Stimulated activated CD8-positive, alpha-beta memory T cell treated with anti-CD3 and anti-CD28 coated beads, Interleukin-15, amount 100 ng/mL, for 1 hour (primary cell): ENCODE measurements at places on chromosomes 7 and 10.

DNA sequence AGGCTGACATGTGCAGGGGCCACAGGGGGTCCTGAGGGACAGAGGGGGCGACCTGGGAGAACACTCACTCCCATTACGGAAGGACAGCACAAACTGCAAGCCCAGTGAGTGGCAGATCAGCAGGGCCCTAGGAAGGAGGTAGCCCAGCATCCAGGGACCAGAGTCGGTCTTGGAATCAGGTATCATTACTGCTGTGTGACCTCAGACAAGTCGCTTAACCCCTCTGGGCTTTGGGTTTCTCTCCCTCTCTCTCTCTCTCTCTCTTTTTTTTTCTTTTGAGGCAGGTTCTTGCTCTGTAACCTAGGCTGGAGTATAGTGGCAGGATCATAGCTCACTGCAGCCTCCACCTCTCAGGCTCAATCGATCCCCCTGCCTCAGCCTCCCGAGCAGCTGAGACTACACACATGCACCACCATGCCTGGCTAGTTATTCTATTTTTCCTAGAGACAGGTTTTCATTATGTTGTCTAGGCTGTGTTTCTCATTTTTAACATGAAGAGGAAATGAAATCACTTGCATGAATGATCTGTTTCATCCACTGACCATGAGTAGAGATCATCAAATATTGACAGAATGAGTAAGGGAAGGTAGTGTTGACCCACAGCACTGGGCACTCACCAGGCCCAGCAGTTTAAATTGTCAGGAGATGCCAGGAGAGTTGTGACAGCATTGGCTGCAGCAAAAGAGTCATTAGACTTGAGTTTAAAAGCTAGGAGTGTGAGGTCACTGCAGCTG is 49.4 kb downstream of the BUB3 start:
- no peak for DNase-seq

DNA sequence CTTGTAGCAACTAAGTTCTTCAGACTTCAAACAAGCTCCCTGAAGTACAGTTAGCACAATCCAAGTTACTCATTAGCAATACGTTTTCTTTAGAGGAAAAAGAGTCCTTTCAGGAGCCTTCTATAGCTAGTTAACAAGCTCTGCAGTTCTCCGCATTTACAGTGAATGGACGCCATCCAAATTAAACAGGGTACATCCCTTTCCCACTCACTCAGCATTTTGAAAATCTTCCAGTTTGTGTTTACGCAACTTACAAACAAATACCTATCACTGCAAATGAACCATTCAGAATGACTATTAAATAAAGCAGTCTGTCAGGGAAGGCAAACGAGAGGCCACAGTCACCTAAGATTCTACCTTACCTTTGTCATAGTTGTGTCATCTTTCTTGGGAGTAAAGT is 84.5 kb downstream of the RNF32 start:
- DNase-seq = no peak

DNA sequence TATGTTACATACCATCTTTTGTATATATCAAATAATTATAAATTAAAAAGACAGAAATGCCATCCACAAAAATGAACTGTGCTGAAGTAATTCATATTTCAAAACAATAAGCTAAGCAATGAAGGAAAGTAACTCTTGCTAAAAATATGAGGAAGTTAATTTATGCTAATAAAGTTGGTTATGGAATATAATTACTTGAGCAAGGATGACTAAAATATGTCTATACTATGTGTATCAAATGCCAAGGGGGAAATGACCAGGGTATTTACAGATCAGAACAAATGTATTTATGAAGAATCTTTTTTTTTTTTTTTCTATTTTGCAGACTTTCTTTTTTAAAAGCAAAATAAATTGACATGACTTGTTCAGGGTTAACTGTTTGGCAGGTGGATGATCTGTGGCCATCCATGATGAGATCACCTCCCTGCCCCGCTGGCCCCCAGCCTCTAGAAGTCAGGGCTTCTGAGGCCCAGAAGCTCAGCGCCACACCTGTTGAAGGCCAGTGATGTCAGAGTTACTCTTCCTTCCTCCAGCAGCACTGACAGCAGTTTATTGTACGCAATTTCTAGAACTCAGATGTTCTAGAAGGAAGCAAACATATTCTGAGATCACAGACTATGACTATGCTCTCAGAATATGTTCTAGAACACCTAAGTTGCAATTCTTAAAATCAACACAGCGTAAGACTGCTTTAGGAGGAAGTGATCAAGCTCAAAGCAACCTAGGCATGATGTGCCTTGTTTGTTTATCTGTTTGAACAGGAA is 196.1 kb upstream of the KLF14 start:
- no peak for DNase-seq

GRCh38 chr10:72132854-72133253 is 44.5 kb upstream of the SPOCK2 start:
- DNase-seq = no peak

- no peak for DNase-seq
Observed at GRCh38 chr10:80141696-80142460, 9.3 kb downstream of the PLAC9 start.

DNA sequence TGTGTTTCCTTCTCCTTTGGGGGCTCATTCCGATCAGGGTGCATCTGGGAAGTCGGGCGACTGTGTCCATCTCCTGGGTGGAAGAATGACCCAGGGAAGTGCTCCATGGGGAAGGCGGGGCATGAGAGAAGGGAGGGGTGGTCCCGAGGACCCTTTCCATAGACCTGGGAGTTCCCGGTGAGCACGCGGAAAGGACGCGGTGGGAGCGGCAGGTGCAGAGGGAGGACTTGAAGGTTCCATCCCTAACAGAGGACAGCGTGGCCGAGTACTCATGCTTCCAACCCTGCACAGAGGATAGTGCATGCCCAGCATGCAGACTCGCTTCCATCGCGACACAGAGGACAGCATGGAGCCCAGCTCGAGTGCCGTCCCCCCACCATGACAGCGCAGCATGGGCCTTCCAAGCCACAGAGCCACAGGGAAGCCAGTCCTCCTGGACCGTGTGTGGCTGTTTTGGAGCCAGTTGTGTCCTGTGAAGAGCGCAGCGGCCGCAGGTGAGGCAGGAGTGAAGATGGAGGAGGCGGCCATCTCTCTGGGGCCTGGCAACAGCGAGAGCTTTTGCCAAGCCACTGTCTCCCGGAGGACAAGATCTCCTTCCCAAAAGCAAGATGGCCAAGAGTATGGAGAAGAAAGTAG is 281.4 kb downstream of the DNAJB6 start:
- DNase-seq = no peak

- no peak for DNase-seq
Observed at GRCh38 chr7:77917500-77918262, 119.1 kb downstream of the PHTF2 start.

DNA sequence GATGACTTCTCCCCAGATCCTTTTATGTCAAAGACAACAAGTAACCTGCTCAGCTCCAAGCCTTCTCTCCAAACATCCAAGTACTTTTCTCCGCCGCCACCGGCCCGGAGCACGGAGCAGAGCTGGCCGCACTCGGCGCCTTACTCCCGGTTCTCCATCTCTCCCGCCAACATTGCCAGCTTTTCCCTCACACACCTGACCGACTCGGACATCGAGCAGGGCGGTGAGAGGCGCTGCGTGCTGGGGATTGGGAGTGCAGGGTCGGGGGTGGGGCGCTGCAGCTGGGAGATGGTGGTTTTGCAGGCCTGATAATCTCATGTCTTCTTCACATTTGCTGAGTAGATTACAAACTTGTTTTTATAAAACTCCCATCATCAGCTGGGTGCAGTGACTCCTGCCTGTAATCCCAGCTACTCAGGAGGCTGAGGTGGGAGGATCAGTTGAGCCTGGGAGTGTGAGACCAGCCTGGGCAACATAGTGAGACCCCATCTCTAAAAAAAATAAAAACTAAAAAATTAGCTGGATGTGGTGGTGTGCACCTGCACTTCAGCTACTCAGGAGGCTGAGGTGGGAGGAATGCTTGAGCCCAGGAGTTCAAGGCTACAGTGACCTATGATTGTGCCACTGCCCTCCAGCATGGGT is 7.2 kb upstream of the BHLHA15 start:
- no peak for DNase-seq

- no peak for DNase-seq
Observed at GRCh38 chr7:70640266-70640833, 491.6 kb upstream of the GALNT17 start.

DNA sequence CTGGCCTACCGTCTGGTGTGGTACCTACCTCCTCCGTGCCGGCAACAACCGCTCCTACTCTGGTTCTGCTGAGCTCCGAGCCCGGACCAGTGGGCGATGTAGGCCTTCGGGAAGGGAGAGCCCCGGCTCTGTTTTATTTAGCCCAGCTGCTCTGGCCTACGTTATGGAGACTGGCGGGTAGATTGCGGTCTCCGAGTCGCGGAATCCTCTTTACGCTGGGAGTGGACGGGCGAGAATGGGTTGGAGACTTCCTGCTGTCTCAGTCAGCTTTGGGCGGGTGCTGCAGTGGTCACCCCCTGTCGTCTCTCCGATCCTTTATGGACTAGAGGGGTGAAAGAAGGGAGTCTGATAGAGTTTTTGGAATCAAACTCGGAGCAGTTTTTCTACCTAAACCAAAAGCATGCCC is 406 bp downstream of the CBLL1 start:
- DNase-seq = no peak

GRCh38 chr7:228610-229009 is 36.2 kb downstream of the FAM20C start:
- no peak for DNase-seq

DNA sequence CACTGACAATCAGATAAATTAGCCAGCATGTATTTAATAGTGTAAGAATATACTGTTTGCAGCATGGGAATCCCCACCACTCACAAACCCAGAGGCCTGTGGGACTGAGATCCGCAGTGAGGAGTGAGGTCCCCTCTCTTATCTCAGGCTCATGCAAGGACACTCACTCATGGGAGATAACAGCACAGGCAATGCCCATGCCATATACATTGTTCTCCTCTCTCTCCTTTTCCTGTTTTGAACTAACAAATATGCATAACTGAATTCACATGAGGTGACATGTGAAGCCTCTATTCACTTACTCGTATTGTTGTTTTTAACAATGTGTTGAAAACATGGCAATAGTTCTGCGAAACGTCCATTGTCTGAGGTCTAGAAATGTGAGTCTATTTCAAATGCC is 230.5 kb downstream of the ARHGAP21 start:
- DNase-seq = no peak

DNA sequence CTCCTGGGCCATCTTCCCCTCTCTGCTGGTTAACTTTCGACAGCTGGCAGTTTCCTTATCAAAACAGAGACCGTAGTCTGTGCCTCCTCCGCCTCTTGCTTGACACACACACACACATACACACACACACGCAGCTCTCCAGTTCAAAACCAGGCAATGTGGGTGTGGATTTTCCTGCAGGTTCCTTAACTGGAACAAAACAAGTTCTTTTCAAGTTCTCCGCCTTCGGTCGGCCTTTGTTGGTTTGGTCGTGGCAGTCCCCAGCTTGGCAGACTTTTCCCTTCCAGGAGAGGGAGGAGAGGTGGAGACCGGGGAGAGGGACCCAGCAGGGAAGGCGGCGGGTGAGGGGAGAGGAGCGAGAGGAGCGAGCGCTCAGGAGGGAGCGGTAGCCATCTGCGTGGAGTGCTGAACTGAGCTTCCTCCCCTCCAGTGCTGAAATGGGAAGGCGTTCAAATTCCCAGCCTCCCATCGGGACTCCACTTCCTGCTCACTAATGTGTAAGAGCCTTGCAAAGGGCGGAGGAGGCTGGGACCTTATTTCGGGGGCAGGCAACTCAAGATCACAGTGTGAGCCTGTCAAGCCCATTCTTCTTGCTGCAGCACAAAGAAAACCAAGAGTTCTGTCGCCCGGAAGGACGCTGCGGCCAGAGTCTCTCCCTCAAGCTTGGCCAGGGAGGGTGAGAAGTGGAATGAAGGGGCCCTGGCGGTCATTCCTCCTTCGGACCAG is 120.6 kb downstream of the PRPF18 start:
- no peak for DNase-seq

GRCh38 chr7:152959610-152960009 is 200.1 kb downstream of the ACTR3B start:
- no peak for DNase-seq

DNA sequence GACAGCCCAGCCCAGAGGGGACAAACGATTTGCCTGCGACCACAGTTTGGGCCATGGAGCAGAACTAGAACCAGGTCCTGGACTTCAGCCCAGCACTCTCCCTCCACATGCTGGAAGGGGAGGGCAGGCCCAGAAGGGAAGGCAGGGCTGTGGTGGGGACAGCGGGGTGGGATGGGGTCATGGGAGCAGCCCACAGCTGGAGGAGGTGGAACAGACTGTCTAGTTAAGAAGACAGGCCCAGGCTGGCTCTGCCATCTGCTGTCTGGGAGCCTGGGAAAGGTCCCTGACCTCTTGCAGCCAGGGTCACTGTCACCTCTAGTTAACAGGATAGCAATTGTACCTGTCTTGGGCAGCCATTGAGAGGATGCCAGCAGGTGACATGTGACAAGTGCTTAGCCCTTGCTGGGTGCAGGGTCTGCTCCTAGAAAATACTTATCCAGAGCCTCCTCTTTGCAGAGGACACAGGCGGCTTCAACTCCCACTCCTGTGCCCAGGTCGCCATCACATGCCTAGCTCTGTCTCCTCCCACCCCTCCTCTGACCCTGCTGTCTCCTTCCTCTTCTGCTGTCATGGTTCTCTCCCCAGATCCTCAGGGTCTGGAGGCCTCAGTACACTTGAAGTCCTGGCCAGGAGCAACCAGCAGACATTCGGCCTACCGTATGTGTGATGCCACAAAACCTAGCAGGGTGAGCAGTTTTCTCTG is 37.0 kb upstream of the CHST15 start:
- no peak for DNase-seq

- no peak for DNase-seq
Observed at GRCh38 chr10:82922046-82922445, 1047.1 kb downstream of the NRG3 start.

DNA sequence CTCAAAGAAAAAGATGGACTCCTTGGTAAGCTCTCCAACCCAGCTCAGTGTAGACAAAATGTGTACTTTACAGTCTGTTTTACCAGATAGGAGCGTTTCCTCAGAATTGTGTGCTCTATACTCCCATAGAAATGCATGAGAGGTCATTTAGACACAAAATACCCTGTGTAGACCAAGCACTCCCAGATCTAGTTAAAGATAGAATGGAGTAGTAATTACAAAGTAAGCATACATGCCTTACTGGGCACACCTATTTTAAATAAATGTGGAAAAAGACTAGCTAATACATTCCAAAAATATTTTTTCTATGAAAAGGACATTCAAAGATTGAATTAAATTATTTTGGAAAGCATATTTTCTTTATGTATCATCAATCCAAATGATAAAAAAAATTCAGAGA is 271.9 kb upstream of the DGKB start:
- no peak for DNase-seq
